Nephron progenitor cell (in vitro differentiated cells): ENCODE measurements at places on chromosomes 7 and 10.
A peak's percentile ranks its signal among the peaks of the same experiment; 100 is the strongest.

DNA sequence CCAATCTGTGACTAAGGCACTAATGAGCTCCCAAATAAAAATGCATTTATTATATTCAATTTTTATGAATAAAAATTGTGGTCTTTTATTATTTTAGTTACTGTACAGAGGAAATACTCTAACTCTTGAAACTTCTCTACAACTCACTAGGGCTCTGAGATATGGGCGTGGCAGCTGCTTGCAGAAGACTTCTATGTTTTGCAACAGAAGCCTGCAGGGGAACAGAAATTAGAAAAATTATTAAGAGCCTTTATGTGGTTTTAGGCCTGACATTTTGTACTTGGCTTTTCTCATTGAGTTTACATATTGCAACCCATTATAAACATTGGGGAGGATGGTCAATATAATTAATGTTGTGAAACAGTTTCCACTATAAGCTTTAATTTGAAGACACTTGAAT lies 581.4 kb downstream of the TNS3 start:
- DNase-seq = no peak

DNA sequence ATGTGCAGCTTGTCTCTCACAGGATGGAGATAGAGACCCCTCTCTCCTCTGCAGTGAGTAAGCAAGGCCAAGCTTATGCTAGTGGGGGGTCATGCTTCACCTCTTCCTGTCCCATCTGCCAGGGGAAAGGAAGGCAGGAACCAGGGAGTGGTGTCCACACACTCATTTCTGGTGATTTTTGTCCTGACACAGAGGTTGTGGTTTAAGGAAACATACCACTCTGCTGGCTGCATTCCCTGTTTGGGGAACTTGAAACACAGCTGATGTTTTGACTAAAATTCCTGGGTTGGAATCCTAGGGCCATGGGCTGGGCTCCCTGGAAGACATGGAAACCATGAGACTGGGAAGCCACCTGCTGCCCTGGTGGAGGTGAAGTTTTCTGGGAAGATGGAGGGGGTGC lies 21.4 kb downstream of the C10orf120 start:
- no peak for DNase-seq

GRCh38 chr10:70503776-70504175 lies 25.2 kb downstream of the PALD1 start:
- no peak for DNase-seq

GRCh38 chr10:73131301-73131700 lies 21.0 kb downstream of the NUDT13 start:
- no peak for DNase-seq

DNA sequence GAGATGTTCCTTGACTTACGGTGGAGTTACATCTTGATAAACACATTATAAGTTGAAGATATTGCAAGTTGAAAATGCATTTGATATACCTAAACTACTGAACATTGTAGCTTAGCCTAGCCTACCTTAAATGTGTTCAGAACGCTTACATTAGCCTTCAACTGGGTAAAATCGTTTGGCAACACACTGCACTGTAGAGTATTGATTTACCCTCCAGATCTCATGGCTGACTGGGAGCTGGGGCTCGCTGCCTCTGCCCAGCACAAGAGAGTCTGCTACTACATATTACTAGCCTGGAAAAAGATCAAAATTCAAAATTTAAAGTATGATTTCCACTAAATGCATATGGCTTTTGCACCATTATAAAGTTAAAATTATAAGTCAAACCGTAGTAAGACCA lies 7.5 kb upstream of the AGR3 start:
- DNase-seq = no peak

DNA sequence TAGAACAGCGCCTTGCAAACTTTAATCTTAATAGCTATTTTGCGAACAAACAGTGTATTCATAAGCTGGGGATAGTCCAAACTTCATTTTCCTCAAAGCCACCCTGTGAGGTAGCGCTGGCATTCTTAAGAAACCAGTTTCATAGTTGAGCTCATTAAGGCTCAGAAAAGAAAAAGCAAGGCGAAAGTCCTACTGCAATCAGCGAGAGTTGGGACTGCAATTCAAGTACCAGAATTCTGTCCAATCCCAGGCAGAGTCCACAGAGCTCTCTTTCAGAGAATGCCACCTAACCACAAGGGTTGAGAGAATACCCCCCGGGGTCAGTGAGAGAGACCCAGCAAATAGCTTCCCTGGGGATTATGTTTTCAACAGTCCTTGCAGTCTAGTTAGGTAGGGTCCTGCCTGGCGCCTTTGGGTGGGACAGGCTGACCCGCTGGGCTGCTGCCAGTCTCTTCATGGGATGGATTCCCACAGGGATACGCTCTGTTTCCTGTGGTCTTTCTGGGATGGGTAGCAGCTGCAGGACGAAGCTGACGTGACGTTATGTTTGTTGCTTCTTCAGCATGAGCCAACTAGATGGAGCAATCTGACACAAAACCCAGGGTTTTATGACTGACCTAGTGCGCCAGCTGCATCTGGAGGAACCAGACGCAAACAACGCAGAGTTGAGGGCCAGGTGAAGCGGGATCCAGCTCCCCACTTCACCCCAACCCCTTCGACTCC lies 16.0 kb downstream of the BMPER start:
- no peak for DNase-seq

DNA sequence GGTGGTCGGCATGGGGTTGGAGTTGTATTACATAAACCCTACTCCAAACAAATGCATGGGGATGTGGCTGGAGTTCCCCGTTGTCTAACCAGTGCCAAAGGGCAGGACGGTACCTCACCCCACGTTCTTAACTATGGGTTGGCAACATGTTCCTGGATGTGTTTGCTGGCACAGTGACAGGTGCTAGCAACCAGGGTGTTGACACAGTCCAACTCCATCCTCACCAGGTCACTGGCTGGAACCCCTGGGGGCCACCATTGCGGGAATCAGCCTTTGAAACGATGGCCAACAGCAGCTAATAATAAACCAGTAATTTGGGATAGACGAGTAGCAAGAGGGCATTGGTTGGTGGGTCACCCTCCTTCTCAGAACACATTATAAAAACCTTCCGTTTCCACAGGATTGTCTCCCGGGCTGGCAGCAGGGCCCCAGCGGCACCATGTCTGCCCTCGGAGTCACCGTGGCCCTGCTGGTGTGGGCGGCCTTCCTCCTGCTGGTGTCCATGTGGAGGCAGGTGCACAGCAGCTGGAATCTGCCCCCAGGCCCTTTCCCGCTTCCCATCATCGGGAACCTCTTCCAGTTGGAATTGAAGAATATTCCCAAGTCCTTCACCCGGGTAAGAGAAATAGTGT lies at the start of gene CYP2E1:
Gene CYP2E1, plus strand, starts transcription at position 407 of the 632 bp plus-strand sequence. Its CDS starts 33 bp downstream, at position 440.
- no peak for DNase-seq

DNA sequence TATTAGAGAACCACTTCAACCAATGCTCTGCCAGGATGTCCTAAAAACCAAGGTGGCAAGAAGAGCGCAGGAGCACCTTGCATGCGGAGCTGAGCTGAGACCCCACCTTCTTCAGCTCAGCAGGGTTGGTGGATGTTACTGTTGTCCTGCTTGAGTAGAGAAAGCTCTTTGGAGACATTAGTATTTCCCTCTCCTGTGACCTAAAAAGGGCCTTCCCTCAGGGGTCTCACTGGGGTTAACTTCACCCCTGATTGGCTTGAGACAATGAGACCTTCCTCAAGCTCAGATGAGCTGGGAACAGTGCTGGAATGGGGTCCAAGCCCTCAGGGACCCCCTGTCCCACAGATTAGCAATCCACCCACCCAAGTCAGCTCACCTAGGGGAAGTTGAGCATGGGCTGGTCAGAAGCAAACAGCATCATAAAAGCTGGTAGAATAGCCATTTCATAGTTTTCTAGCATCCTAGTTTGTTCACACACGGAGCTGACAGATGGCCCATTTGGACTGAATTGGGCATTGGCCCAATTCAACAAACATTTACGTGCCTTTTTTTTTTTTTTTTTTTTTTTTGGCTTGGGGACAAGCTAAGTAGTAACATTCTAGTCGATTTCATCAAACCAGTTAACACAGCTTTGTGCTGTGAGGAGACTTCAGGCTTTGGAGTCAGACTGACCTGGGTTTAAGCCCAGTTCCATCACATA lies 100.6 kb upstream of the HABP2 start:
- no peak for DNase-seq

DNA sequence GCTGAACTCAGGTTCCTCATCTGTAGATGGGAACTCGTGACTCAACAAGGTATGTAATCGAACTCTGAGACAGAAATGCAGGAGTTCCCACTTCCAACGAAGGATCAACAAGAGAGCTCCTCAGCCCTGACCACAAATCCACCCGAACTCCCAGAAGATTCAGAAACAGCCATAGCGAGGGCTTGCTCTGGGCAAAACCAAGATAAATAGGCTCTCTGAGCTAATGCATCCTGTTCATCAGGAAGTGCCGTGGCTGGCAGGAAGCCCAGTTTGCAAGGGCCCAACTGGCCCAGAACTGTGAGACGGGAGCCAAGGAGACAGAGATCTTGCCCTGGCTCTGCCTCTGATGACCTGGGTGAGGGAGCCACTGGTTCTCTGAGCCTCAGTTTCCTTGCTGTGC lies 141.7 kb upstream of the PFKP start:
- DNase-seq = no peak

DNA sequence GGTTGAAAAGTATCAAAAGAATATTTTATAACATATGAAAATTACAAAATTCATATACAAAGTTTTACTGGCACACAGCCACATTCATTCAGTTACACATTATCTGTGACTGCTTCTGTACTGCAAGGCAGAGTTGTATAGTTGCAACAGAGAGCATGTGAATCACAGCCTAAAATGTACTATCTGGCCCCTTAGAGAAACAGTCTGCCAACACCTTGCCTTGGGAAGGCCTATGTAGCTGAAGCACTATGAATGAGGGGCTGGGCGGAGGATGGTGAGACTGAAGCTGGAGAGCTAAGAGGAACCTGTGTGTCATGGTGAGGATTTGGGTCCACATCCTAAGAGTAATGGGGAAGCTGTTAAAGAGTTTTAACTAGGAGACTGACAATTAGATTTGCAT lies 35.7 kb downstream of the PDZD8 start:
- no peak for DNase-seq

GRCh38 chr10:132461683-132462231 lies 64.8 kb downstream of the PWWP2B start:
- DNase-seq = peak; percentile 2

- no peak for DNase-seq
Measured at GRCh38 chr10:132965411-132966057, 23.2 kb upstream of the CFAP46 start.

- DNase-seq = no peak
Measured at GRCh38 chr10:88702848-88703597, 3.0 kb upstream of the LIPK start.
